ENCODE measurements at places on chromosomes 2 and 18.

DNA sequence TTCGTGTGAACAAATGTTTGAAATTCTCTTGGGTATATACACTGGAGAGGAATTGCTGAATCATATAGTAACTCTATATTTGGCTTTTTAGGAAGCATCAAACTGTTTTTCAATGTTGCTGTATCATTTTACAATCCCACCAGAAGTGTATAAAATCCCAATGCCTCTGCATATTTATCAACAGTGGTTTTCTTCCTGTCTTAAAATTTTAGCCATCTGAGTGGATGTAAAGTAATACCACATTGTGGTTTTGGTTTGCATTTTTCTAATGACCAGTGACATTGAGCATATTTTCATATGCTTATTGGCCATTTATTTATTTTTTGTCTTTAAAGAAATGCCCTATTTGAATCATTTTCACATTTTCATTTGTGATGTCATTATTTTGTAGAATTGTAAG, 22.8 kb upstream of the LRP1B start:
- DNase-seq: no peak

DNA sequence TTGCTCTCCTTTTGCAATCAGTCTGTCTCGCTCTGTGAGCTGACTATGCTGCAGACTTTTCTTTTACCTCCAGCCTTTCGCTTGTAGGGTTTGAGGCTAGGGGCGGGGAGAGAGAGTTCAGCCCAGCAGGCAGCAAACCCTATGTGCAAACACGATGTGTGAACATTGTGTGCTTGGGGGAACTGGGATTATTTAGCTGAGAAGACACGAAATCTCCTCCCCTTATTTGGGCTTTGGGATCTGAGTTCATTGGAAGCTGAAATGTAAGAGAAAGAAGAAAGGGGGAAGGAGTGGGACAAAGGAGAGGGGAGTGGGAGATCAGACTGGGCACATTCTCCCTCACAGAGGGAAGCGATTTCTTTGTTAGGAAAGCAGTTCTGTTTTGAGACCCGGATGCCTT, 189.6 kb upstream of the TNP1 start:
- no peak for DNase-seq

- peak; percentile 22 for DNase-seq
These were observed 95.2 kb upstream of the GULP1 start for GRCh38 chr2:188196343-188197008.

GRCh38 chr2:70946832-70947442, 11.2 kb downstream of the ATP6V1B1 start:
- DNase-seq: peak; percentile 60

GRCh38 chr2:122960759-122961641, 1064.1 kb upstream of the CNTNAP5 start:
- DNase-seq: no peak

GRCh38 chr2:33133454-33133952, 186.8 kb downstream of the LTBP1 start:
- no peak for DNase-seq
